Prostate gland (tissue), 2 donors: ENCODE measurements at places on chromosomes 16 and 17. TPM values are rescaled to one million over a fixed set of nuclear protein-coding genes. Genes with fewer than 3 reads are reported as not detected.

- no peak for DNase-seq
Measured at GRCh38 chr17:33973491-33973890, 281.6 kb upstream of the CCL2 start.

GRCh38 chr16:10760858-10761257, 17.2 kb downstream of the NUBP1 start:
- DNase-seq = no peak

DNA sequence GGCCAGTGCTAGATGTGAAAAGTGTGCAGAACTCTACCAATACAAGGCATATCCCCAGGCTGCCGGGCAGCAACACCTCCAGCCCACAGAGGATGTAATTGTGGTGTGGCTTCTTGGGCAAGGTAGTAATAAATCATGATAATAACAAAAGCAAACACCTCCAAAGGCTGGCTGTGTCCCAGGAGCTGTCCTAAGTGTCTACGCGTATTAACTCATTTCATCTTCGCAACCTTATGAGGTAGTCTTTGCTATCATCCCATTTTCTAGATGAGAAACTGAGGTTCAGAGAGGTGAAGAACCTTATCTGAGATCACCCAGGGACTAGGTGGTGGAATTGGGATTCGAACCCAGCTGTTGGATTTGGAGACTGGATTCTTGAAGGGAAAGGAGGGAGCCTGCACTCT, 5.3 kb downstream of the PDK2 start:
- no peak for DNase-seq

- DNase-seq = no peak
Measured at GRCh38 chr16:73285436-73286201, 237.7 kb upstream of the ZFHX3 start.

GRCh38 chr16:74682556-74682955, 15.9 kb upstream of the RFWD3 start:
- no peak for DNase-seq

DNA sequence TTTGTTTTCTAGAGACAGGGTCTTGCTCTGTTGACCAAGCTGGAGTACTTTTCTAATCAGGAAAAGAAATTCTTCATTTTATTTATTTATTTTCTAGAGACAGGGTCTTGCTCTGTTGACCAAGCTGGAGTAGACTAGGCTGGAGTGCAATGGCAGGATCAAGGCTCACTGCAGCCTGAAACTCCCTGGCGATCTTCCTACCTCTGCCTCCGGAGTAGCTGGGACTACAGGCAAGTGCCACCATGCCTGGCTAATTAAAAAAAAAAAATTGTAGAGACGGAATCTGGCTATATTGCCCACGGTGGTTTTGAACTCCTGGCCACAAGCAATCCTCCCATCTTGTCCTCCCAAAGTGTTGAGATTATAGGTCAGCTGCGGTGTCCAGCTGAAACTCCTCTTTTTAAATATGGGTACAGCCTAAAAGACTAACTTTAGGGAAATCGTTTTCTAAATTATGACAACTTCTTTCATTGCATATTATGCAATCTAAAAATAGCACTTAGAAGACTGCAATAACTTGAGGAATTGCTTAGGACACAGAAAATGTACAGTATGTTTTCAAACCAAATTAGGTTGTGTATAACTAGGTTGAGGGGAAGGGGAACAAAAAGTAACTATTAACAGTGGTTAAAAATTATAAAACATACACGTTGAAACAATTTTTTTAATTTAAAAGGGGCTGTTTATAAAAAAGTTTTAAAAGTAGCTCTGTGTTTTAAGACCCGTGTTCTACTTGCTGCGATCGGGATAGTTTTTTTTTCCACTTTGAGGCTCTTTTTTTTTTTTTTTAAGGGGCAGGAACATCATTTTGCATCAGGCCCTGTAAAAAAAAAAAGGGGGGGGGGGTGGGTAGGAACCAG, 4.7 kb downstream of the PRAC1 start:
- DNase-seq = no peak

DNA sequence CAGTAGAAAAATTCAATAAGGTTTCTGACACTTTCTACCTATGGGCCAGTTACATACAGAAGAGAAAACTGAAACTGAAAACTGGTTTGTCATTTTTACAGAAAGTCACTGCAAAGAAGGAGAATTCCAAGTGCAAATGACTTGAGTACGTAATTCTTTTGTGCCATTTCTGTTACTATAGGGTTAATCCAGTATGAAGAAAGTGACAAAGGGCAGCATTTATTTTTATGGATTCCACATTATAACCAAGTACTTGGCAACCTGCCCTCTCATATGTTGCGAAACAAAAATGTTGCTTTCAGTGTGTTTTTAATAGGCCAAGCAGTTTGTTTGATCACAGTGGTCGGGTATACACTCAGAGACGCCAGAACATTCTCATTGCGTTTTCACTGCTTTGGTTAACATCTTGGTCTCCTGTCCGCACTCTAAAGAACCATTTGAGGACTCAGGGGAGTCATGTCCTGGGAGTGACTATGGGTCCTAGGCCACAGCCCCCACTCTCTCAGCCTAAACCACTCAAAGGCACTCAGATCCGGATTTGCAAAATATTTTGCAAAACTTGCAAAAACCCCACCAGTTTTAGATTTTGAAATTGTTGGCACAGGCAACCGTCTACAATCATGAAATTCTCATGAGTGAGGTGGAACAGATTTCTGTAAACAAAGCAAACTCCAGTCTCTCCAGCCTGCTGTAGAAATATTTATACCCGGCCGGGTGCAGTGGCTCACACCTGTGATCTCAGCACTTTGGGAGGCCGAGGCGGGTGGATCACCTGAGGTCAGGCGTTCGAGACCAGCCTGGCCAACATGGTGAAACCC, 15.4 kb upstream of the HELZ start:
- DNase-seq = peak; percentile 10

DNA sequence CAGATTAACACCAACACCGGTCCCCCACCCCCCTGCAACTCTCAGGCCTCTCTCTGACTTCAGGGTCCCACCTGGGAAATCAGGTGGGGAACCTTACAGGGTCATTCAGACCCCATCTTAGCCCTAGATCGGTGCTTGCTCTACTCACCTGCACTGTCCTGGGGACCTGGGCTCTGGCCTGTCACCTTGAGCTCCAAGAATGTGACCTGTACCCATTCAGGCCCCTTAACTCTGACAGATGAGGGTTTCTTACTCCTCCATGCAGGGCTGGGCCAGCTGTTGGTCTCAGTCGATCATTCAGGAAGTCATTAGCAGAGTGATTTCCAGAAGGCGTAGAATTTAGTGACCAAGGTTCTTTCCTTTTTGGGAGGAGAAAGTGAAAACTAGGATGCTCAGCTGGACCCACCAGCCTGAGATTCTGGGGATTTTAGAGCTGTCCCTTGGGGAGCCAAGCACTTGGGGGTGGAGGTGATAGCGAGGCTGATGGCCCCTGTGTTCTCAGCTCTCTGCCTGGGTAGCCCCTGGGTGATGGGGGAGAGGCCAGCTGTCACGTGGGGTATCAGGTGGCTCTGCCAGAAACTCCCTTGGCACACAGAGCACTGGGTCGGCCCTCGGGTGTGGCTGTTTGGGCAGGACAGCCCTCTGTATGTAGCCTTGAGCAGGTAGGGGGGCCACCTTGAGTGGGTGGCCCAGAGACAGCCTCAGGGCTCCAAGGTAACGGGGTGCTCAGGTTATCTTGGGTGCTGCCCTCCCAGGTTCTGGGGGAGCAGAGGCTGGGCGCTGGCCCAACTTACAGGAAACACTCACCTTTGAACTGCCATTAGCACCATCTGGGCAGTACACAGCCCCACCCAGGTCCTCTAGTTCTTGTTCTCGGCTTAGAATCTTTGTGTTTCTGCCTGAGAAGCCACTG, 724 bp downstream of the MVP start:
- DNase-seq = peak; percentile 61

- no peak for DNase-seq
Measured at GRCh38 chr16:46850619-46851555, 19.9 kb upstream of the C16orf87 start.

DNA sequence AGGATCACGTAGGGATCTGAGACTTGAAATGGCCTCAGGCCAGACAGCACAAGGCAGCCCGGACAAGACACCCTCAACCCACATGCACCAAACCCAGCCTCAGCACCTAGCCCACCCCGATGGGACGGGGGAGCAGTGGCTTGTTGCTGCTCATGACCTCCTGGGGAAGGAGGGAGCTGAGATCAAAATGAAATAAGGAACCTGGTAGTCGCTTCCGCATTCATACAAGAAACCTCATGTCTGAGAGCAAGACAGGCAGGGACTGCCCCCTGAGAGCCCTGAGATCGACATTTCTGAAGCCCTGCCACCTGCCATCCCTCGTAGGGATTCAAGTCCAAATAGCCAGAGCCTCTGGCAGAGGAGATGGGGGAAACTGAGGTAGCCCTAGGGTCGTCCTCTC, 5.7 kb upstream of the CEP131 start:
- DNase-seq = no peak

DNA sequence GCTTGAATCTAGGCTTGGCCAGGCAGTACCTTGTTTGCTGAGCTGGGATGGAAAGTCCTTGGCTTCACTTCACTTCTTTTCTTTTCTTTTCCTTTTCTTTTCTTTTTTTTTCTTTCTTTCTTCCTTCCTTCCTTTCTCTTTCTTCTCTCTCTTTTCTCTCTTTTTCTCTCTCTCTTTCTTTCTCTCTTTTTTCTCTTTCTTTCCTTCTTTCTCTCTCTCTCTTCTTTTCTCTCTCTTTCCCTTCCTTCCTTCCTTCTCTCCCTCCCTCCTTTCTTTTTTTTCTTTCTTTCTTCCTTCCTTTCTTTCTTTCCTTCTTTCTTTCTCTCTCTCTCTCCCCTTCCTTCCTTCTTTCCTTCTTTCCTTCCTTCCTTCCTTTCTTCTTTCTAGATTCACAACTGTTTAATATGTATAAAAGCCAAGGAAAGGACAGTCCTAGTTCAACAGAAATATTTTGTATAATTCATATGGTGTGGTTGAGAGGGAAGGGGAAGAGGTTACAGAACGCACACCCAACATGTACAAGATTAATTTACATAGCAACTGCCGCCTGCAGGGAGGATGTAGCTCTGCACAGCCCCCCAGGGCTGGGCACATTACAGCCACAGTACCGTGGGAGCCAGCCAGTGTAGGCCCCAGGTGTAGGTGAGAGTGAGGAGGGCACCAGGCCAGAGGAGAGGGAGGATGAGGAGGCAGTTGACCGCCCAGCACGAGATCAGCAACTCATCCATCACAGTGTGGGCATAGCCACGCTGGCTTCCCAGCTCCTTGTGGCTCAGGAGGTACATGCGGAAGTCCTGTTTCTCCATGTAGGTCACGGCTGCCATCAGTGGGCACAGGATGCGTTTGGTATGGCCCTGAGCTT, 9.7 kb upstream of the ITGB3 start:
- no peak for DNase-seq

- DNase-seq = no peak
Measured at GRCh38 chr17:74151551-74152315, 51.7 kb upstream of the RPL38 start.

DNA sequence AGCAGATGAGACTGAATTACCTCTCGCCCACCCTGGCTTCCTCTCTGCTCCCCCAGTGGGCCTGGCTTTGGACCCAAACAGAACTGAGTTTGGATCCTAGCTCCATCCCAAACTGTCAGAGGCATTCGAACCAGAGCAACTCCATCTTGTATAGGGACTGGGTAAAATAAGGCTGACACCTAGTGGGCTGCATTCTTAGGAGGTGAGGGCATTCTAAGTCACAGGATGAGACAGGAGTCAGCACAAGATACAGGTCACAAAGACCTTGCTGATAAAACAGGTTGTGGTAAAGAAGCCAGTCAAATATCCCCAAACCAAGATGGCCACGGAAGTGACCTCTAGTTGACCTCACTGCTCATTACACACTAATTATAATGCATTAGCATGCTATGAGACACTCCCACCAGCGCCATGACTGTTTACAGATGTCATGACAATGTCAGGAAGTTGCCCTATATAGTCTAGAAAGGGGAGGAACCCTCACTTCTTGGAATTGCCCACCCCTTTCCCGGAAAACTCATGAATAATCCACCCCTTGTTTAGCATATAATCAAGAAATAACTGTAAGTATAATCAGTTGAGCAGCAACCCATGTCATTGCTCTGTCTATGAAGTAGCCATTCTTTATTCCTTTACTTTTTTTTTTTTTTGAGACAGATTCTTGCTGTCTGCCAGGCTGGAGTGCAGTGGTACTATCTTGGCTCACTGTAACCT, 44.4 kb downstream of the LYRM1 start:
- no peak for DNase-seq

DNA sequence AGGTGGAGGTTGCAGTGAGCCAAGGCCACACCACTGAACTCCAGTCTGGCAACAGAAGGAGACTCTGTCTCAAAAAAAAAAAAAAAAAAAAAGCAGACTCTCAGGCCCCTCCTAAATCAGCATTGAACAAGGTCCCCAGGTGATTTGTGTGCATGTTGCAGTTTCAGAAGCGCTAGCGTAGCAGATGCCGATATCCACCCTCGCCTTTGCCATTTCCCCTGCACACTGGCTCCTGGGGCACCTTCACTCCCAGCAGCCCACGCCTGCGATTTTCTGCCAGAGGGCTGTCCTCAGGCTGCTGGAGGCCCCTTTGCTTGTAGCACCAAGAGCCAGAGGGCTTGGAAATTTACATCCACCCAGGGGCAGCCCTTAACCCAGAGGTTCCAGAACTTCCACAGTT, 95.6 kb downstream of the WSCD1 start:
- no peak for DNase-seq

- no peak for DNase-seq
Measured at GRCh38 chr16:76023835-76024234, 253.4 kb upstream of the CNTNAP4 start.

GRCh38 chr17:75530837-75531720, 5.6 kb downstream of the LLGL2 start:
- no peak for DNase-seq

DNA sequence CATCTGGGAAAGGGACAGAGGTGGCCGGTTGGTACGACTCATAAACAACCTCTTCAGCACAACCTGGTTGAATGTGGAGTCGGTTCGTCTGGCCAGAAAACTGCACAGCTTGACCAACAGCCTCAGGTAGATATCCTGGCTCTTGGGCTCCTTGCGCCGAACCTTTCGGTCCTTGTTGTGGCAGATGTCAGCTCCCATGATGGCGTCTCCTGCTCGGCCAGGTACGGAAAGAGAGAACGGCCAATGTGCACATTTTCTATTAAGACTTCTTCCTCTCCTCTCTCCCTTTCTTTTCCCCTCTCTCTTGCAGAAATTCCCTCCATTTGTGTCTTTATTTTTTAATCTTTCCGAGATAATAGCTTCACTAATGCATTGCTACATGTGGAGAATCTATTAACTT, 41.8 kb upstream of the CNTNAP4 start:
- DNase-seq = no peak

Gene P2RX1
- 3.8 TPM for total RNA-seq

Gene KRT24
- not detected for total RNA-seq

Gene PRR15L
- 19.9 TPM for total RNA-seq

Gene TMEM114
- total RNA-seq = not detected

Gene KRTAP1-5
- total RNA-seq = 0.51 TPM
